ENCODE measurements at places on chromosomes 13 and 19.
A peak's percentile ranks its signal among the peaks of the same experiment; 100 is the strongest.

GRCh38 chr19:1668486-1669270, 16.3 kb upstream of the TCF3 start:
- peak; percentile 59 for DNase-seq

DNA sequence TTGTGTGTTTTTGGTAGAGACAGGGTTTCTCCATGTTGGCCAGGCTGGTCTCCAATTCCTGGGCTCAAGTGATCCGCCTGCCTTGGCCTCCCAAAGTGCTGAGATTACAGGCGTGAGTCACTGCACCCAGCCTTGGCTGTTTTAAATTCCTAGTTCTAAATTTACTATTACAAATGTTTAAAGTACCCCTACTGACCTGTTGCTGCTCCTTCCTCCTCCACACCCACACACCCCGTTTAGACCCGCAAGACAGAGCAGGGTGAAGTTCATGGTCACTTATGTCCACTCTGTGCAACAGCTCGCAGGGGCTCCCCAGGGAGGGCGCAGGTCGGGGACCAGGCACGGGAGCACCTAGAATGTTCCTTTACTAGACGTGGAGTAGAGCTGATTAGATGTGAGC, 28.7 kb downstream of the TMEM161A start:
- no peak for DNase-seq

DNA sequence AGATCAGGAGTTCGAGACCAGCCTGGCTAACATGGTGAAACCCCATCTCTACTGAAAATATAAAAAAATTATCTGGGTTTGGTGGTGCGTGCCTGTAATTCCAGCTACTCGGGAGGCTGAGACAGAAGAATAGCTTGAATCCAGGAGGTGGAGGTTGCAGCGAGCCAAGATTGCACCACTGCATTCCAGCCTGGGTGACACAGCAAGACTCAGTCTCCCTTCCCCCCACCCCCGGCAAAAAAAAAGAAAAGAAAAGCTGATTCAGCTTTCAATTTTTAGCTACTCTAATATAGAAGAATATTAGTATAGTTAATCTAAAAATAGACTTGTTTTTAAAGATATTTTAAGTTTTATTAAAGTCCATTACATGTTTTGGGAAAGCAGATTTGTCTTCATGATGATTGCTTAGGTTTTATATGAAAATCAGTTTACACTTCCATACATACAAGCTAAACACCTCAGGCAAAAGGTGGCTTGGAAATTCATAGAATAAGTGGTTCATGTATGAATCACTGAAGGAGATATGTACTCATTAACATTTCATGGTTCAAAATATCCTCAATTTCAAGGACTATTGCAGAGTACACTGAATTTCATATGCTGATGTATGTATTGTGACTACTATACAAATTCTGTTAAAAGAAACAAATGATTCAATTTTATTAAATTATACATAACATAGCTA, 165.2 kb downstream of the TDRD3 start:
- no peak for DNase-seq

DNA sequence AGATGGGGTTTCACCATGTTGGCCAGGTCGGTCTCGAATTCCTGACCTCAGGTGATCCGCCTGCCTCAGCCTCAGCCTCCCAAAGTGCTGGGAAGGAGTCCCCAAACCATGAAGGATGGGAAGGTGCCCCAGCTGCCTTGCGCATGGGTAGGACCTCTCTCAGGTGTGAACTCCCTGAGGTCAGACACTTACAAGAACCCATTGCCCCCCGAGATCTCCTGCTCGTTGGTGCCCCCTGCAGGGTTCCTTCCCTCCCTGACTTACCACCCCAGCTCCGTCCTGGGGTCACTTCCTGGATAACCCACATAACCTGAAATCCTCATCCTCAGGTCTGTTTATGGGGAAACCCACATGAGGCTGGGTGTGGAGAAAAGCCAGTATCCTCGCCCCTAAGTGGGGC, 41.7 kb downstream of the UNC13A start:
- DNase-seq, result no peak

GRCh38 chr19:29662278-29662603, 3.0 kb upstream of the PLEKHF1 start:
- no peak for DNase-seq

DNA sequence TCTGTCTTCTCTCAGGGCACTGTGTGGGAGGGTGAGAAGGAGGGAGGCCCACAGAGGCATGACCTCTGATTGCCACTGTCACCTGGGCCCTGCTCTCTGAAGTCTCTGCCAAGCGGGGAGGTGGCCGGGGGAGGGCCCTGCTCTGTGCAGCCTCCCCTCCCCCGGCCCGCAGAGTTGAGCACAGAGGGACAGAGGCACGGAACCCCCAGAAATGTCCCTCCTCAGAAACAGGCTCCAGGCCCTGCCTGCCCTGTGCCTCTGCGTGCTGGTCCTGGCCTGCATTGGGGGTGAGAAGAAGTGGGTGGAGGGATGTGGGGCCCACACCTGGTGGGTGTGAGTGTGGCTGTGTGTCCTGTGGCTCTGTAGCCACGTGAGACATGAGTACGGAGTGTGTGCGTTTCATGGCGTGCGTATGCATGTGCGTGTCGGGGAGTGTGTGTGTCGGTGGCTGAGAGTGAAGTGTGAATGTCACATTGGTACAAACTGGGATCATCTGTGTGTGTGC, at the start of gene APOC4:
Gene APOC4 (plus strand): TSS at position 171 of the 505 bp plus-strand sequence. CDS start 41 bp downstream, at position 212.
- no peak for DNase-seq

DNA sequence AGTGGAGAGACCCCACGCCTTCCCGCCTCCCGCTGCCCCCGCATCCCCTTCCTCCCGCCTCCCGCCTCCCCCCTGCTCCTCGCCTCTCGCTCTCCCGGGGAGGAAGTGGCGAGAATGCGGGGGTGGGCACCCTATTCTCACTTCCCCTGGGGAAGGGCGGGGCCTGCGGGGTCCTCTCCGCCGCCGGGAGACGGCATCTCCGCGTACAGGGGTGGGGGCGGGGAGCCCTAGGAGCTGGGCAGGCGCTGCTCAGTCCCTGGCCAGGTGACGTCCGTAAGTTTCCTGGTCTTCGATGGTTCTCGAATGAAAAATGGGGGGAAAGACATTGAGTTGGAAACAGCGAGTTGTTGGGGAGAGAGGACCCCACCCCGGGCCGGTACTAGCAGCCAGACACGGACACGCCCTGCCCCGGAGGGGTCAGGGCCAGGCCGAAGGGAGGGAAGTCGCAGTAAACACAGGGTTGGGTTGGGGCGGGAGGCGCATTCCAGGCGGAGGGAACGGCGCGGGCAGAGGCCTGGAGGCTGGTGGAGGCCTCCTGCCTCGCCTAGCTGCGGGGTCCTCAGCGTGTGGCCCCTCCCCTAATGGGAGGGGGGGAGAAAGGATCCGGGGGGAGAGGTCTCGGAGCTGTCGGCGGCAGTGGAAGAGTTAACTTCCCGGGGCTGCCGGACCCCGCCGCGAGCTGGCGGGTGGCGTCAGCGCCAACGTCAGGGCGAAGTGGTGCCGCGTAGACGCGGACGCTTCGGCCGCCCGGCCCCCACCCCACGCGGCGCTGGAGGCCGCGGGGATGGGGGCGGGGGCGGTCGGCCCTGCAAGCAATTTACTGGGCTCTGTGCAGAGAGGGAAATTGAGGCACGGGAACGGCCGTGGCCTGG, 10.4 kb upstream of the JUND start:
- DNase-seq, result peak; percentile 97

- DNase-seq, result peak; percentile 73
These were observed 23.5 kb downstream of the FAM187B start for GRCh38 chr19:35204799-35205732.

GRCh38 chr13:81393721-81394120, 1052.8 kb upstream of the SPRY2 start:
- no peak for DNase-seq

DNA sequence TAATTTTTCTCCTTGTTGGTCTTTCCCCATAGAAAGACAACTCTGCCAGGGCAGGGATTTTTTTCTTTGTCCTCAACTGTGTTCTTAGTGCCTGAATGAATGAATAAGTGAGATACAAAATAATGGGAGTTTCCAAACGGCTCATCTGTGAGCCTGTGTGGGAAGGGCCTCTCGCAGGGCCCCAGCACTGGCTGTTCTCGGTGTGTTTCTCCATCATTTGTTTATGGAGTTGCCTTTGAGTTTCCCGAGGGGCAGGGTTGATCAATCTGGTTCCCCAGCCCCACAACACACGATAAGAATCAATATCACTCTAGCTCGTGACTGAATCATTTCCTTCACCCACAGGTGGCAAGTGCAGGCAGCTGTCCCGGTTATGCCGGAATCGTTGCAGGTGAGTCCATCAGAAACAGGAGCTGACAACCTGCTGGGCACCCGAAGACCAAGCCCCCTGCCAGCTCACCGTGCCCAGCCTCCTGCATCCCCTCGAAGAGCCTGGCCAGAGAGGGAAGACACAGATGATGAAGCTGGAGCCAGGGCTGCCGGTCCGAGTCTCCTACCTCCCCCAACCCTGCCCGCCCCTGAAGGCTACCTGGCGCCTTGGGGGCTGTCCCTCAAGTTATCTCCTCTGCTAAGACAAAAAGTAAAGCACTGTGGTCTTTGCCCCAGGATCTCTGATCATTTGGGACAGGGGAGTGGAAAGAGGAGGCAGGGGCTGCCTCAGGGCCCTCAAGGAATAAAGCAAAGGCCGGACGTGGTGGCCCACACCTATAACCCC, 14.9 kb downstream of the FXYD5 start:
- peak; percentile 56 for DNase-seq

DNA sequence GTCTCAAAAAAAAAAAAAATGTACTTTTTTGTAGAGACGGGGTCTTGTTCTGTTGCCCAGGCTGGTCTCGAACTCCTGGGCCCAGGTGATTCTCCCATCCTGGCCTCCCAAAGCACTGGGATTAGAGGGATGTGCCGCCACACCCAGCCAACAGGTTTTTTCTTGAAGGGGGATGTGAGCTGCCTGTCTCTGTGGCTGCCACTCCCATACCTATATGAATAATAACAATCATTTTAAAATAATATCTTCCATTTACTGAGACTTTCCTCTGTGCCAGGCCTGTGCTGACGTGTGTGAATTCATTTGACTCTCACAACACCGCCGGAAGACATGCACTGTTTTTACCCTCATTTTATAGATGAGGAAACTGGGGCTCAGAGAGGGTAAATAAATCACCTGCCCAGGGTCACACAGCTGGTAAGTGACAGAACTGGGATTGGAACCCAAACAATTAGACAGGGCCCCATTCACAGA, 7.2 kb upstream of the BCL3 start:
- DNase-seq, result no peak

GRCh38 chr13:27572234-27572901, 48.0 kb downstream of the LNX2 start:
- DNase-seq, result no peak

DNA sequence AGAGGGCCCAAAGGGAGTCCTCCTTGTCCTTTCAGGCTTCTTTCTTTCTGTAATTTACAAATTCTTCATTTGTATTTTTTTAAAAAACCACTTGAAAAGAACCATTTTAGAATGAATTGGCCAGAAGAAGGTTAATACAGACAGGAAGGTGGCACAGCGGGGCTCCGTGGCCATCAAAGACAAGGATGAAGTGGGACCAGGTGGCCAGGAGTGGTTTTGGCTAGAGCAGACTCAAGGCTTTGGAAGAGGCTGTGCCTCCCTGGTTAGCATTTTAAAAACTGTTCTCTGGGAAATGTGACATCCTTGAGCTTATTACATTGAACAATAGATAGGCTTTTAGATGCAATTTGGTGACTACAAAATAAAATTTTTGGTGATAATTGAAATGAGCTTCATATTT, 48.4 kb downstream of the ATP8A2 start:
- DNase-seq, result no peak

- no peak for DNase-seq
These were observed 11.8 kb downstream of the COL4A2 start for GRCh38 chr13:110318920-110319319.

DNA sequence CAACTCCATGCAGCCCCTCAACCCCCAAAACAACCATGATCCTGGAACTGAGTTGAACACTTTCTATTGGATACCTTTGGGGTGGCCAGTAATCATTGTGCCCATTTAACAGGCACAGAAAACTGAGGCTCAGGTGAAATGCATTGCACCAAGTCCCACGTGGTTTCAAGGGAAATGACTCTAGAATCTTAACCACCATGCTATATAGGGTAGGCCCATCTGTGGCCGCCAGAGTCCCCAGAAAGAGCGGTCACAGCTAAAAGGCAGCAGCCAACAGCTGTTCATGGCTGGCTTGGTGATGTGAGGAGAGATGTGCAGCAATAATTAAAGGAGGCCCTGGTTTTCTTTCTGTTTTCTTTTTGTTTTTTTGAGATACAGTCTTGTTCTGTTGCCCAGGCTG, 2.6 kb downstream of the CNN1 start:
- DNase-seq, result no peak

DNA sequence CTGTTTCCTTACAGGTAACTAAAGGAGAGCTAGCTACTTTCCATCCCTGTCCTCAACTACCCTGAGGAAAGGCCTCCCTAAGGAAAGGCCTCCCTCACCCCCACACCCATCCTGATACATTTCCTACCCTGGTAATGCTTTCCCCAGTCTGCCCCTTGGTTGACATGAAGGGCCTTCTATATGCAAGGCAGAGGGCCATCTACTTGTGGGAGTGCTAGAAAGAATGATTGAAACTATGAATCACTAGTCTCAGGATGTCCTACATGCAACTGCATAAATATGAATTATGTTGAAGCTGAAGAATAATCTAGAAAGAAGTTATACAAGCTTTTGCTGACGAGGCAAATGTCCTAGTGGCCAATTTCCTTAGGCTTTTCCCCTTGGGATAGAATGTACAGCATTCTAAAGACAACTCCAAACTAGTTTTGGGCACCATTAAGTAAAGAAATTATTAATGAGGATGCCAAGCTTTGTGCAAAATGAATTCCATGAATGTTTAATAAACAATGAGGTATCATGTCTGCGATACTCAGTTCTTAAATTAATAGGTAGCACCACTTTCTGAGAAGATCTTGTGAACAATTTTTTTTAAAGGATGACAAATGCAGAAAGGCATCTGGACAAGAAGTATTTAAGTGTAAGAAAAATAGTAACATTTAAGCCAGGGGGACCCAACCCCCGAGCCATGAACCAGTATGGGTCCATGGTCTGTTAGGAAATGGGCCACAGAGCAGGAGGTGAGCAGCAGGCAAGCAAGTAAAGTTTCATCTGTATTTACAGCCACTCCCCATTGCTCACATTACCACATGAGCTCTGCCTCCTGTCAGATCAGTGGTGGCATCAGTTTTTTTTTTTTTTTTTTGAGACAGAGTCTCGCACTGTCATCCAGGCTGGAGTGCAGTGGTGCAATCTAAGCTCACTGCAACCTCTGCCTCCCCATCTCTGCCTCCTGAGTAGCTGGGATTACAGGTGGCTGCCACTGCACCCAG, 223.0 kb downstream of the LHFPL6 start:
- DNase-seq, result no peak

DNA sequence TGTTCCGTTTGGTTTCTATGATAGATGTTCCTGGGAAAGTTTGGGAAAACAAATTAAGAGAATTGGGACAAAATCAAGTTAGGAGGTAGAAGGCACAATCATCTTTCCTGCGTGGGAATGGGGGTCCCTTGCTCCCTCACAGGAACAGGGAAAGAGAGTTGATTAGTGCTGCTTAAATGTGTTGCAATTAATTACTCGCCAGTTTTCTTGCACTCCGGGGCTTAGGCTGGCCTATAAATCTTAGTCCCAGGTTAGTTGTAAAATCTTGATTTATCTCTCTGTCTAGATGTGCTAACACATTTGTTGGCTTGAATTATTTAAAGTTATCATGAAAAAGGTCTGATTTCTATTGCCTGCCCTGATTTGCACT, 10.1 kb downstream of the B3GLCT start:
- no peak for DNase-seq
